ENCODE measurements at places on chromosomes 16 and 17.

GRCh38 chr17:77890771-77891170 lies 67.7 kb upstream of the TNRC6C start:
- DNase-seq = no peak

- peak; percentile 52 for DNase-seq
These were observed 117.0 kb upstream of the MAF start for GRCh38 chr16:79717333-79718137.

- peak; percentile 62 for DNase-seq
These were observed 99.9 kb downstream of the EFCAB13 start for GRCh38 chr17:47423406-47424295.

GRCh38 chr17:62693616-62694409 lies 66.3 kb downstream of the MRC2 start:
- DNase-seq = no peak

GRCh38 chr17:17959520-17960361 lies 12.5 kb downstream of the TOM1L2 start:
- peak; percentile 49 for DNase-seq
